OCI-M1 (cell line): ENCODE measurements at places on chromosomes 6 and 20.

- no peak for DNase-seq
Measured at GRCh38 chr6:71205336-71205956, 83.2 kb upstream of the OGFRL1 start.

- DNase-seq = no peak
Measured at GRCh38 chr6:62492192-62492822, 206.3 kb upstream of the KHDRBS2 start.

DNA sequence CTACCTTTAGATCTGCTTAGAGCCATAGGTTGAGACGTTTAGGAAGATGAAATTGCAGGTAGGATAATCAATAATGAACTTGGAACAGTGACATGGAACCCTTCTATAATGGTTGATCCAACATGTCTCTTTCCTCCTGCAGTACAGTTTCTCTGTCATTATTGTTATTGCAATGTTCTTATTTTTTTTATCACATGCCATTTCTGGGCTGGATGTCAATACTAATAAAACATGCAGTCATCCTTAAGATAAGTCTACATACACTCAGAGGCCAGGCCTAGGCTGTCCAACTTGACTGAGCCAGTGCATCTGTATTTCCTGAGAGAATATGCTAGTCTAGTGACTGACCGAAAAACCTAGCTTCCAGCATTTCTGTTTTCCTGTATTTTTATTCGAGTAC is 75.3 kb upstream of the THEMIS start:
- no peak for DNase-seq

- no peak for DNase-seq
Measured at GRCh38 chr6:7201444-7201731, 93.6 kb downstream of the RREB1 start.

GRCh38 chr6:35396991-35397390 is 54.6 kb downstream of the PPARD start:
- DNase-seq = no peak

GRCh38 chr6:154981079-154981870 is 13.8 kb upstream of the TIAM2 start:
- DNase-seq = no peak

DNA sequence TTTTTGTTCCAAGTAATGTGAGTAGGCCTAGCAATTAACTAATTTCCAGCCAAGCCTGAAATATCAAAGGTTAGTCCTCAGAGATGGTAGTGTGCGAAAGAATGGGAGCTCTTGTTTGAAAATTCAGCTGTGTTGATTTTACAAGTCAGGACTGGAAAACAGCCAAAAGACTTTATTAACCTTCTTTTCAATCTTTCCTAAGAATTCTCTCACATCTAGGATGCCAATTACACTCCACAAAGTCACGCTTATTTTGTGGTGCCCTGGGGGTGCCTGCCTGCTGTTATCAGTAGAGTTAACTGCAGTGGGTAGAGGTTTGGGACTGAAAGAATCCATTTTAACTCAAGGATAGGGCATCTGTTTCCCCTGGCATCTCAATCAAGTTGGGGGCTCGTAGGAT is 30.7 kb upstream of the MAP3K4 start:
- DNase-seq = no peak

GRCh38 chr20:62700261-62700930 is 8.2 kb upstream of the NTSR1 start:
- no peak for DNase-seq

- DNase-seq = no peak
Measured at GRCh38 chr6:156880913-156881312, 103.7 kb downstream of the ARID1B start.

- no peak for DNase-seq
Measured at GRCh38 chr6:150491811-150492172, 107.9 kb upstream of the PLEKHG1 start.
